ENCODE measurements at places on chromosomes 6 and 20.
A peak's percentile ranks its signal among the peaks of the same experiment; 100 is the strongest.

DNA sequence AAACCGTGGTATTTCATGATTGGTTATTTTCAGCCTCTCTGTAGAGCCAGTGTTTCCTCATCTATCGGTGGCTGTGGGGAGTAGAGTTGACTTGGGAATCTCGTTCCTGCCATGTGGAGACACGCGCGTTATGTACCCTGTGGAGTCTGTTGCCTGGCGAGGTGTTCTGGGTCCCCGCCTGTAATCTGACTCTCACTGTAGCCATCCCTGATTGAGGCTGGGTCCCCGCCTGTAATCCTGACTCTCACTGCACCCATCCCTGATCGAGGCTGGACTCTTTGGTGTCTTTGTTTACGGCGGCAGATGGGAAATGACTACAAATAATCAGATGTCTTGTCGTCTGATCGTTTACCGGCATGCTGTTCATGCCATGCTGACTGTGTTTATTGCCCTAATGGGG lies 153.9 kb downstream of the DTNBP1 start:
- no peak for DNase-seq

GRCh38 chr20:13526551-13526950 lies 112.2 kb downstream of the TASP1 start:
- DNase-seq, result no peak

DNA sequence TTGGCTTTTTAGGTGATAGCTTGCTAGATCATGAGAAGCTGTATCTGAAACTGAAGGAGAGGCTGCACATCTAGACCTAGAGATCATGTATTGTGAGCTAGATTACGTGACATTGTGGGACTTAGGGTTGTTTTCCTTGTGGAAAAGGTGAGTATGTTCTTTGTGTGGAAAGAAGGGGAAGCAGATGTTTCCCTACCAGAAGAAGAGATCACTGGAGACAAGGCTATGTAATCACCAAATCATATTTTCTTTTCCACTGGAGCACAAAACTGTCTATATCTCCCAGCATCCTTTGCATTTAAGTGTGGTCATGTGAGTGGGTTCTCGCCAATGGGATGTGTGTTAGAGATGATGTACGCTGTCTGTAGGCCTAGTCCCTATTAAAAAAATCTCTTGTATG lies 7.0 kb upstream of the EPB41L2 start:
- no peak for DNase-seq

DNA sequence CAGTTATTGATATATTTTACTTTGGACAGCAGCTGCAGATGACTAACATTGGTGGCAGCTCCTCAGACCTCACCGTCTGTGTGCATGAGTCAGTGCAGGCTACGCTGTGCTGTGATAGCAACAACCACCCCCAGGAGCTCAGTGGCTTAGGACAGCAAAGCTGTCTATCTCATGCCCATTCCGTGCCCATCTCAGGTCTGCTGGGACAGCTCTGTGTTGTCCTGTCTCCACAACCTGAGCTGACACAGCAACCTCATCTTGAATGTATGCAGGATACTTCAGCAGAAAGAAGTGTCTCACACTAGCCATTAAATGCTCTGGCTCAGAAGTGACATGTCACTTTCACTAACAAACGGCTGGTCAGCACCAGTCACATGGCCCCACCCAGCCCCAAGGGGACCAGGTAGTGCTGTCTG lies 47.7 kb downstream of the BANF2 start:
- no peak for DNase-seq

DNA sequence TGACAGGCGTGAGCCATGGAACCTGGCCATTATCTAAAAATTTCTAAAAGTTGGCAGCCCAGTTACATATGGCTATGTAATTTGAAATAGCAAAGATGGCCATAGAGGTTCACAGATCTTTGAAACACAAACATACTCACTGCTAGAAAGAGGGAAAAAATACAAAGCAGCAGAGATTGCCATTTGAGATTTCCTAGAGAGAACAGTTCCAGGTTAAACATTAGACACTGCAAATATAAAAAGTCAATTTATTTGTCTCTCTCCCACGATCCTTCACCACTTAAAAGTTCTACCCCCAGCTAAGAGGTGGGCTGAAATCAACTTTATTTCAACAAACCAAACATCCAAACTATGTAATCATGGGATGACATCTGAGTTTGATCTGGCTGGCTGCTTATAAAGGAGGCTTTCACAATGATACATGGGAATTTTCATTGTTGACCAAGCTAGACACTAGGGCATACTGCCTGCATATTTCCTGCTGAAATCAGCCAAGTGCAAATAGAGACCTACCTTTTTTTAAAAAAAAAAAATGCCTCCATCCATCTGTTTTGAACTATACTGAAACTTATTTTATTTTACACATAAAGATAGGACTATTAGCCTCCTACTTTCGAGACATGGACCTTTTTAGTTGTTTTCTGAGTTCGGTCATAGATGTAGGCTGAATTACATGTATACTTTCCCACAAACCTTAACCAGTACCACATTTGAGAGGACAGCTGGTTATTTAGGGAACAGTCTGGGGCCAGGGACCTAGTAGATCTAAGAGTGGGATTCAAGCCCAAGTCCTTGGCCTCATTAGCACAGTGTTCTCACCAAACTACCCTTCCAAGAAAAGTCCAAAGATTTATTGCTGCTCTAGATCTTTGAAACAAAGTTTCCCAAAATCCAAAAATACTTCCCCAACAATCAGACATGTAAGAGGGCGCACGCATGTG lies 16.6 kb downstream of the DCDC2 start:
- no peak for DNase-seq

GRCh38 chr6:101125380-101125971 lies 244.3 kb upstream of the ASCC3 start:
- DNase-seq, result no peak

GRCh38 chr6:71287038-71287437 lies 1.6 kb upstream of the OGFRL1 start:
- DNase-seq, result no peak

- DNase-seq, result no peak
These were observed 2.7 kb downstream of the FOXQ1 start for GRCh38 chr6:1314617-1315016.

- DNase-seq, result no peak
These were observed 19.7 kb downstream of the GTPBP2 start for GRCh38 chr6:43609402-43609801.

DNA sequence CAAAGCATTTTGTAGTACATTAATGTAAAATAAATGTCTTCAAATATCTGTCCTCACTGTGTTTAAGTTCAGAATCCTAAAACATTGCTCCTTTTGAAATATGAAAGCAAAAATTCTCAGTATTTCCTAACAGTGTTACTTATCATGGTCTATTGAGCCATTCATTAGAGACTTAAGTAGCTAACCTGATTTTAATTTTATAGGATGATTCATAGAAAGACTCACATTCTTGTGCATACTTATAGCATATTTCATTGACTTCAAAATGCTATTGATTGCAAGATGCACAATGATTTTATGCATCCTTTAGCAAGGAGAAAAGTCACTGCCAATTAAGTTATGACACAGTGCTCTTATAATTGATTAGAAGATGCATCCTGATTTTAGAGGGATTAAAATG lies 85.7 kb downstream of the HIVEP1 start:
- DNase-seq, result no peak

DNA sequence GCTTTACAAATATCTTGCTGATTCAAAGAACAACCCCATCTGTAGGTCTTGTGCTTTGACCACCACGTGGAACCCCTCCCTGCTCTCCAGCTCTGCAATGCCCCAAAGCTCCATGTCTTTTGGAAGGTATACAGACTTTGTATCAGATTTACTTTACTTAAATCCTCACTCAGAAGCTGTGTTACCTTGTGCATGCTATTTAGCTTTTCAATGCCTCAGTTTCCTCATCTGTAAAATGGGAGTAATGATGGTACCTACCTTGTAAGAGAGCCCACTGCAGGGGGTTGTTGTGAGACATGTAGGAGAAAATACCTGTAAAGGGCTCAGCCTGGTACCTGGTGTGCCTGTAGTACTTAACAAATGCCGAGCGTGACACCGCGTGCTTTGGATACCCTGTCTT lies 200.2 kb upstream of the CHD6 start:
- no peak for DNase-seq

GRCh38 chr20:14853079-14853478 lies 515.7 kb upstream of the FLRT3 start:
- DNase-seq, result no peak

GRCh38 chr20:21092806-21093205 lies 13.4 kb downstream of the LINC00237 start:
- DNase-seq, result no peak

DNA sequence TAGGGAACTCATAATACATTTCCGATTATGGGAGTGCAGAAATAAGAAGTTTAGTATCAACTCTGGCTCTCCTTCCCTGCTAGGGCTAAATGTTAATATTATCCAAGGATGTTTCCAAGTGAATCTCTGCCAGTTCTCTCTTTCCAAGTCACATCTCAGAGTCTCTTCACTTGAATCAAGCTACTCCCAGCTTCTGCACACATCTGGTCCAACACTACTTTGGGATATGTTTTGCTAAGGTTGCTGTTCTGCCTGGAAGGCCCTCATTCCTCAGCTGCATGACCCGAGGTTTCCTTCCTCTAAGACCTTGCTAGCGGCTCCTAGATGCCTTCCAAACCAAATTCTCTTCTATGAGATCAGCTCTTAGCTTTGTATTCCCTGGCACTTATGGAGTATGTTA lies 331.8 kb downstream of the GJA1 start:
- DNase-seq, result no peak

DNA sequence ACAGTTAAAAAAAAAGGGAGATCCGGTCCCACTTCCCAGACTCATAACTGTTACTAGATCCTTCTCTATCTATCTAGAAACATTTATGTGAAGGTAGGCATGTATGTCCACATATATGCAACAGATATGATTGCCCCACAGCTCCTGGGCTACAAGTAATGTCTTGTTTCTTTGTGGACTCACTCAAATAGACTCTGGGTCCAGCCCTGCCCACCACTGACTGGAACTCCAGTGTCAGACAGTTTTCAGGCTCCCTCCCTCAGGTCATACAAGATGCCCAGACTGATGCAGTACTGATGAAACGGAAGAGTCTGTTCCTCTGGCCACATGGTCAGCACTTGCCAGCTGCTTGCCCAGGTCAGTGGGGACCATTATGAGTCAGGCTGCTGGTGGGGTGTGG lies 30.8 kb upstream of the IER3 start:
- no peak for DNase-seq

- peak; percentile 39 for DNase-seq
These were observed 68.5 kb upstream of the ZNF184 start for GRCh38 chr6:27541212-27541932.

DNA sequence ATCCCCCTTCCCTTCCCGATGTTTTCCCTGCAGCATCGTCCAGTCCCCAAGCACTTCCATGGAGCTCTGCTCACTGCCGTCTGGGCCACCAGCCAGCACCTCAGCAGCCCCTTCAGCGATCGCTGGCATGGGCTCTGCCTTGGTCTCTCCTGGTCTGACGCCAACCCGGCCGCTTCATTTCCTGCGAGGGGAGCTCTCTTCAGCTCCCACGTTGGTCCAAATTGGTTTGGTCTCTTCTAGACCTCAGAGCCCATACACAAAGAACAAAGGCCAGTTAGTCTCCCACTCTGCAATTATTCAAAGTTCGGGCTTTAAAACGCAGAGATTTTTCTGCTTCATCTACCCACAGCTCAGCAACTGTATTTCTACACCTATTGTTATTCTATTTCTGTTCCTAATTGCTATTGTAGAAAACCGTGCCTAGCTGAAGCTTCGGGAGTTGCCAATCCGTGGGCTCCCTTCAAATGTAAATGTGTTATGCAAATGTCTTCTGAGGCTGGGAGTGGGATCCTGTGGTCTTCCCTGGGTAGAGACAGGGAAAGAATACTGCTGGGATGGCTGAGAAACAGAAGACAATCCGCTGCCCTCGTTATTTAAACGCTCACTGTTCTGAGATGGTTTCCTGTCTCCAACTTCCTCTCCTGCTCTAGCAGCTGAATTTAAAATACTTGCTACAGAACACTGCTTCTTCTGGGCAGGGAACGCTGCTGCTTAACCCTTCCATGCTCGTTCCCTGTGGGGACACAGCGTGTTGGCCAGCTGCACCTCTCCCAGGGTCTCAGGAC lies 154.2 kb upstream of the QKI start:
- DNase-seq, result peak; percentile 68

- no peak for DNase-seq
These were observed 592.3 kb downstream of the PHF3 start for GRCh38 chr6:64227863-64228262.

- no peak for DNase-seq
These were observed 37.8 kb upstream of the IGF2R start for GRCh38 chr6:159931112-159931511.

- DNase-seq, result no peak
These were observed 7.1 kb downstream of the L3MBTL1 start for GRCh38 chr20:43514648-43514999.

DNA sequence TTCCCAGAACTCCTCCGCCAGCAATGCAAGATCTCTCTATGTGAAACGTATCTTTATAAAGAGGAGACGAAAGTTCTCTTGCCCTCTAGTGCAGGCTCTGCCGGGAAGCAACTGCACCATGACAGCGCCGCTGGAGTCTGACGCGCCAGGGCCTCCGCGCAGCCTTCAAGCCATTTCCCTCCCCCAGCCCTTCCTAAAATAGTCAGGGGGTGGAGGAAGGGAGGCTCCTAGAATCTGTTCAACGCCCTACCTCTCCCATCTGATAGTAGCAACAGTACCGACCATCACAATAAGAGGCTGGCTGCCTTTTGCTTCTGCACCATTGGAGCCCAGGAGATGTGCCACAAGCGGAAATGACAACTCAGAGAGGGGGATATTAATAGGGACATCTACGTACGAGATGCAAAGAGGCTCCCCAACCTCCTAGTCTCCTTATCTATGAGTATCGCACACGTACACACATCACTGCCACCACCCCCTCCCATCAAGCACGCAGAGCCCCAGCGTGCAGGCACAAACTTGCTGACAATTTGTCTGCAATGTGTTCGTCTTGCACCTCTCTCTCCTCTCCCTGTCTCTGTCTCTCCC lies 1.0 kb downstream of the SYNE1 start:
- peak; percentile 51 for DNase-seq

DNA sequence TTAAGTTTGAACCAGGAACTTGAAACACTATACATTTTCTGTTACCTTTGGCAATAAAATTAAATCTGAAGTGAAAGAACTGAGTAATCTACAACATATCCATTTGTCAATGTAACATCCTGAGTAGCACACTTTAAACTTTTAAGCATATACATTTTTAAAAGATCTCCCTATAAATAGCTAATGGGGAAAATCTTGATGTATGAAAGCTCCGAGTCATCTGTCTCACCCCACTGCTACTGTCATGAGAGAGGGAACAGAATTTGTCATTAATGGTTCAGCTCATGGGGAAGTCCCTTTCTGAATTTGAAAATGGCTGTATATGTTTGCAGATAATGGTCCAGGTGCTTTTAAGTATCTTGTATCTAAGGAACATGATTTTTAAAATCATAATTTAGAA lies 55.2 kb upstream of the NOX3 start:
- no peak for DNase-seq

- DNase-seq, result no peak
These were observed 5.3 kb upstream of the FUCA2 start for GRCh38 chr6:143516690-143517446.
